Fibroblast of the conjunctiva (primary cell): ENCODE measurements at places on chromosomes 16 and 17.

DNA sequence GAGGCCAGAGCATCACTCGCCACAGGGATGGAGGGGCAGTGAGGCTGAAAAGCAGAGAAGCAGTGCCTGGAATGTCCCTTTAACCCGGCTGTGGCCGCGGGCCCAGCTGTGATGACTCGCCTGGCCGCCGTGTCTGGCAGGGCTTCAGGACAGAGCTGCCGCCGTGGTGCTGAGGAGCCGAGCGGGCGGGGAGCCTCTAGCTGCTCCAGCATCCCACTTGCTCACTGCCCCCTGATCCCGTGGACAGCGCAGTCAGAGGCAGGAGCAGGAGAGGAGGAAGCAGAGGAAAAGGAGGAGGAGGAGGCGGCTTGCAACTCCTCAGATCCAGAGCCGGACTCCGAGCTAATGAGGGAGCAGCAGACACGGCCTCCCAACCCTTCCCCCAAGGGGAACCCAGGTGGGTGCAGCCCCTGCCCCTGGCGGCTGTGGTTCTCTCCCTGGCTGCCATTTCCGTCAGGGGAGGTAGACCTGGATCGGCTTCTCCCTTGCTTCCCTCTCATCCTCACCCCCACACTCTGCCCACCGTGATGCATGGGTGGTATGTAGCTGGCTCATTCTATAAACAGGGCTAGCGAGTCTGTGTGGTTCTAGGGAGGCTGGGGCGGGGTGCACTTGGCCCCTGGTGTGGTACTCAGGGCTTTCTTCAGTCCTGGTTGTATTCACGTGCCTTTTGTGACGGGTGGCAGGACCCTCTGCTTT, 165.7 kb downstream of the CMIP start:
- DNase-seq = no peak

DNA sequence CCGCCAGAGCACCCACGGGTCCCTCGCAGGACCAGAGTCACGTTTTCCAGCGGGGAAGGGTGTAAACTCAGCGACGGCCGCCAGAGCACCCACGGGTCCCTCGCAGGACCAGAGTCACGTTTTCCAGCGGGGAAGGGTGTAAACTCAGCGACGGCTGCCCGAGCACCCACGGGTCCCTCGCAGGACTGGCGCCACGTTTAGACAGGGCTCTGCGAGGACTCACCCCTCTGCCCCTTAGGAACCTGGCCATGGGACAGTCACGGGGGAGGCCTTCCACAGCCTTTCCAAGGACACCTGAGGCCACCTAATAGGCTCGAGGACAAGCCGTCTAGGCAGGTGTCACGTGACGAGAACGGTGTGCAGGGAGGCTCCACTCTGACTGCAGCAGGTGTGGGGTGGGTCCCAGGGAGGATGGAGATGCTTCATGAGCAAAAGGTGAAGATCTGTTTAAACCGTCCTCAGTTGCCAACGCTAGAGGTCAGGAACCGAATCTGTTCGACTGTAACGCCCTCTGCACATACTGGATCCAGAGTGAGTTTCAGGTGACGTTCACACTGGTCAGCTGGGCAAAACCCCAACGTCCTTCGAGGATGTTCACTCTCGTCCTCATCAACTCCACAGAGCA, 48.0 kb upstream of the METRNL start:
- DNase-seq = no peak

DNA sequence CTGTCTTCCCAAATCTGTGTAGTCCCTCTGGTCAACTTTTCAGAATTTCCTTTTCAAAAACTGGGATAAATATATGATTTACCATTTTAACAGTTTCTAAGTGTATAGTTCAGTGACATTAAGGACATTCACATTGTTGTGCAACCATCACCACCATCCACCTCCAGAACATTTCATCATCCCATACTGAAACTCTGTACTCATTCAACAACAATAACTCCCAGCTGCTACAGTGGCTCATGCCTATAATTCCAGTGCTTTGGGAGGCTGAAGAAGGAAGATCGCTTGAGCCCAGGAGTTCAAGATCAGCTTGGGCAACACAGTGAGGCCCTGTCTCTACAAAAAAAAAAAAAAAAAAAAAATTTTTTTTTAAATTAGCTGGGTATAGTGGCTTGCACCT, 131.0 kb downstream of the AATF start:
- peak; percentile 53 for DNase-seq

DNA sequence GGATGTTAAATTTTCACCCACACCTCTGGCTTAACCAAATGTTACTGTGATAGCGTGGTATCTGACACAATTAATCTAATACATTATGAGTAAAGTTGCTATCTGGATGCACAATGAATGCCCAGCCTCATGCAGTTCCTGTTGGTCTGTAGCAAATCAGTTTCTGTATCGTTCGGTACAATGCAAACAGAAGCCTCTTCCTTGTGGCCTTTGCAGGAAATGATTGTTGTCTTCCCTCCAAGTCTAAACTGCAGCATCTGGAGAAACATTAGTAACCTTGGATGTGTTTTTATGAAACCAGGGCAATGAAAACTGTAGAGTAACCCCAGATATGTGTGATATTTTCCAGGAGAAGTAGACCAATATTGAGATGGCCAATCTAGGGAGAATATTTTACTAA, 46.8 kb downstream of the CYB561 start:
- peak; percentile 62 for DNase-seq

DNA sequence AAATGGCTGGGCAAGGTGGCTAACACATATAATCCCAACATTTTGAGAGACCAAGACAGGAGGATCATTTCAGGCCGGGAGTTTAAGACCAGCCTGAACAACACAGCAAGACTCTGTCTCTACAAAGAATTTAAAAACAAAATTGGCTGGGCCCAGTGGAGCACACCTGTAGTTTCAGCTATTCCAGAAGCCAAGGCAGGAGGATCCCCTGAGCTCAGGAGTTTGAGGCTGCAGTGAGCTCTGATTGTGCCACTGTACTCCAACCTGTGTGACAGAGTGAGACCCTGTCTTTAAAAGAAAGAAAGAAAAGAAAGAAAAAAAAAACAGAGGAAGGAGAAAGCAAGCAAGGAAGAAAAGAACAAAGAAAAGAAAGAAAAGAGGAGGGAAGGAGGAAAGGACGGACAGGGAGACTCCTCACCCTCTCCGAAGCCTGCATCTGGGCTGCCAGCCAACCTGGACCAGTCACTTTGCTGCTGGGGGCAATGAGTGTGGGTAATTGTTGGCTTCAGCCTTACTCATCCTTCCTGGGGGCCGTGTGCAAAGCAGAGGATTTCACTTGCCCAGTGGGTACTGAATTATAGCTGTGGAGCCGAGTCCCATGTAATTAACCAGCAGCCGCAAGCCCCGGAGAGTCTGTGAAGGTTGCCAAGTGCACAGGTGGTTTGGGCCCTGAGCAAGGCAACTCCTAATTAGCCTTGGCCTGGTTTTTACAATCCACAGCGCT, 6.7 kb upstream of the MT4 start:
- peak; percentile 23 for DNase-seq

GRCh38 chr16:10178080-10178479, 4.1 kb downstream of the GRIN2A start:
- no peak for DNase-seq

DNA sequence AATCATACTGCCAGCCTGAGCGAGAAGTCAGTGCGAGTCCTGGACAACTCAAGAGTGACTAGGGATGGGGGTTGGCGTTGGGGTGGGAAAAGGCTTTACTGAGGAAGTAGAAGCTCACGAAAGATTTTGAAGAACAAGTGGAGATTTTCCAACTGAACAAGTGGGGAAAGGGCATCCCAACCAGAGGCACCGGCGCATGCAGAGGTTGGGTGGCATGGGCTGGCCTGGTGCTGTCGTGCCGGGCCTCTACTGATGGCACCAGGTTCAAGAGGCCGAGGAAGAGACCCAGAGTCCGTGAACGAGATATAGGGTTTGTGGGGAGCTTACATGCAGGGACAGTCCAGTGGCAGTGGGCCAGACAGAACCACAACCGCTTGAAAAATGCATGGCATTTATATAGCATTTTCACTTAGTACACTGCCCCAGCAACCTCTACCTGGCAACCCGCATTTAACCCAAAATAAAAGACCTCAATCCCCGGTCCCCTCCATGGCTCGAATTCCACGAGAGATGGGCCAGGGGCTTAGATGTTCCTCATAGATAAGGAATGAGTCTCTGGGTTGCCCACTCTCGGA, 7.7 kb upstream of the ITGA3 start:
- no peak for DNase-seq

GRCh38 chr16:23519282-23519681, 9.0 kb upstream of the GGA2 start:
- DNase-seq = no peak

DNA sequence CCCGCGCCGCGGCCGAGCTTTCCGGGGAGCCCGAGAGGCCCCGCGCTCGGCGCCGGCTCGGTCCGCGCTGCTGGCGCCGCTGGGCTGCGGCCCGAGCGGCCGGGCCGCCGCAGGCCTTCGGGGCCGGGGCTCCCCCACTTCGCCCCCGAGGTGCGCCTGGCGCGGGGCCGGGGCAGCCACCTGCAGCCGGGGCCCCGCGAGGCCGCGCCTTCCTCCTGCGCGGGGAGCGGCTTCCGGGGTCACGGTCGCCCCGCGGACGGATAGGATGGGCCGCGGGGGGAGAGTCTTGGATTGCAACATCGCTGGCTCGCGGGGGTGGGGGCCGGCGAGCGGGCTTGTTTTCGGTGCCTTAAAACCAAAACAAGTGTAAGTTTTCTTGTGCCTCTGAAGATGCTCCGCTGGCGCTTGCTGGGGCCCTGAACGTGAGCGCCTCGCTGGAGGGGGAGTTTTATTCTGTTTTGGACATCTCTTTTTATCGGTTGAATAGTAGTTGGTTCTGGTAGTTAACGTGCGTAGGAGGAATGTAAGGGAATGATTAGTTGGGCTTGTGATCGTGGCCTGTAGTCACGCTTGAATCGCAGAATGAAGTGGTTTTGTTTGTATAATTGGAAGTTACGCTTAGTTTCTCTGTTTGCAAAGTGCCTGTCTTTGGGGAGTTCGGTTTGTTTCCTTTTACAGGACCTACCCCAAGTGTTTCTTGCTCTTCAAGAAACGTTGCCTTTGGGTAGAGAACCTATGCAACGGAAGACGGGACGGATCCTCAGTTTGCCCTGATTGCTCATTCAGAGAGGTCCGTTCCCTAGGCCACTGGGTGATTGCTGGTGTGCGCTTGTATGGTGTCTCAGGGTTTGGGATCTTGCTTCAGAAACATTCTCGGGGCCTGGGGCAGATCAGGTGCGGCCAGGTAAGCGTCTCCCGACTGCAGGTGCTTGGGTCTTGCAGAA, 724 bp downstream of the UBE2I start:
- no peak for DNase-seq

GRCh38 chr16:50298591-50299507, 32.5 kb downstream of the ADCY7 start:
- DNase-seq = no peak

GRCh38 chr16:25034911-25035310, 19.7 kb upstream of the ARHGAP17 start:
- DNase-seq = no peak

DNA sequence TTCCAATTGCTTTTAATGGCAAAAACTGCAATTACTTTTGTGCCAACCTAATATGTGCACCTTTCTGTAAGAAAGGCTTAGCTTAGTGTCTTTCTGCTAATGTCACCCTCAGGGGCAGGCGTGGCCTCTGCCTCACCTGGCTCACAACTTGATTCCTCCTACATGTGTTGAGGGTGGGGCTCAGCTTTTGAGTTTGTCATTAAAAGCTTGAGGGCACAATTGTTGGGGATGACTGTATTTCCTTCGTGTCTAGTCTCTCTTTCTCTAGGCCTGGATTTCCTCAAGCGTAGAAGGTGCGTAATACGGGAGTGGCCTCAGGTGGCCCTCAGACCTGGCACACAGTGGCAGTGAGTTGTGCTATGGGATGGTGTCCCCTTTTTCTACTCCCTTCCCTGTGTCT, 94.4 kb downstream of the CLEC16A start:
- DNase-seq = no peak

- peak; percentile 87 for DNase-seq
Measured at GRCh38 chr16:48126801-48127644, 28.8 kb downstream of the ABCC12 start.

DNA sequence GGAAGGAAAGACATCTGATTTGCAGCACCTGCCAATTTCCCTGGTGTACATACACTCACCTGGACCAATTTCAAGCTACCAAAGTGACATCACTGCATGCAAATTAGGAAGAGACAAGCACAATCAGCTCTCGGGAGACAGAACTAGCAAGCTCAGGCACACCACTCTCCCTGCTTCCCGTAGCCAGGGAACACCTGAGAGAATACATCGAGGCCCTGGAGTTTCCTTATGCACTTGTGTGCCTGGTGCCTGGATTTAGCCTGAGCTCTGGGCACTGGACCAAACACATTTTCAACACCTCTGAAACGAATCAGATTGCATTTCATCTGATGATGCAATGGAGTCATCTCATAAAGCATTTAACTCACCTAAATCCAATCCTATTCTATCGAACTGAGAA, 110.5 kb downstream of the HS3ST2 start:
- DNase-seq = no peak

DNA sequence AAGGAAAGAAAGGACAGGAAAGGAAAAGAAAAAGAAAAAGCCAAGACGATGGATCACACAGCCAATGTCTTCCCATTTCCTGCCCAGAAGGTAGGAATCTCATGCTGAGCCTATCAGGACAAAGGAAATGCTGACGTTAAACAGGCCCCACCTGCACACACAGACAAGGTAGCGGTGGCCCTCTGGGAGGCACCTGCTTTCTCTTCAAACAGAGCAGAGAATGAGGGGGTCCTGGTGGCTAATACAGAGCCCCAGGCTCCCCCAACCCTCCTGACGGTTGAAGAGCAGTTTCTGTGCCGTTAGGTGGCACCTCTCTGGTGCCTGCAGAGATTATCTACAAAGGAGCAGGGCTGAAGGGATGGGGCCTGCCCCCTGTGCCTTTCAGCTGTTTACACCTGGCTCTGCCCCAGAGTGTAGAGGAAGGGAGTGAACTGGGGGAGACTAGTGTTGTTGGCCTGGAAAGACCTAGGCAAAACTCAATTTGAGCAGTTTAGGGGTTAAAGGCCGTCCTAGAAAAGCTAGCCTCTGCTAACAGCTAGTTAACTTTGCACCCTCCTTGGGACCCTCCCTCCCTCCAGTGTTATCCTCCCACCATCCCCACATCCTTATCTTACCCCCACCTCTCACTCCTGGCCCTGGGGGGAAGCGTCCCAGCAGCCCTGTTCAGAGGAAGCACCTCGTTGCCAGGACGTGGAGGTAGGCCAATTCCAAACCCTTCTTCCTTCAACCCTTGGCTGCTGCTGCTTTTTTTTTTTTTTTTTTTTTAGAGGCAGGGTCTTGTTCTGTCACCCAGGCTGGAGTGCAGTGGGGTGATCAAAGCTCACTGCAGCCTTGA, 56.3 kb downstream of the ARHGAP27 start:
- no peak for DNase-seq
